NCI-H1417 treated with DMSO at 0.1 percent for 48 hours (cell line): ENCODE measurements at places on chromosomes 2 and 18.

DNA sequence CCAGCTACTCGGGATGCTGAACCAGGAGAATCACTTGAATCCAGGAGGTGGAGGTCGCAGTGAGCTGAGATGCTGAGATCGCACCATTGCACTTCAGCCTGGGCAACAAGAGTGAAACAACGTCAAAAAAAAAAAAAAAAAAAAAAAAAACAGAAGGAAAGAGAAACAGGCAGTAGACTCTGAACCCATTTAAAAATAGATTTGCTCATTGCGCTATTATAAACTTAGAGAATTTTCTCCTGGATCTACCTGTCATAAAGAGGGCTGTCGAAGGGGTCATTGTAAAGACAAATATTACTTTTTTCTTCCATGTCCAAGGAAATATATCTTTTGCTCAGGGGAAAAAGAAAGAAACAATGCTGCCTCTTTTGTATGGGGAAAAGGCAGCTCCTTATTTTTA, 425.0 kb upstream of the ID2 start:
- DNase-seq = no peak

GRCh38 chr2:16817305-16818202, 151.9 kb upstream of the CYRIA start:
- no peak for DNase-seq

GRCh38 chr2:70091816-70092215, 4.5 kb downstream of the PCBP1 start:
- DNase-seq = no peak

DNA sequence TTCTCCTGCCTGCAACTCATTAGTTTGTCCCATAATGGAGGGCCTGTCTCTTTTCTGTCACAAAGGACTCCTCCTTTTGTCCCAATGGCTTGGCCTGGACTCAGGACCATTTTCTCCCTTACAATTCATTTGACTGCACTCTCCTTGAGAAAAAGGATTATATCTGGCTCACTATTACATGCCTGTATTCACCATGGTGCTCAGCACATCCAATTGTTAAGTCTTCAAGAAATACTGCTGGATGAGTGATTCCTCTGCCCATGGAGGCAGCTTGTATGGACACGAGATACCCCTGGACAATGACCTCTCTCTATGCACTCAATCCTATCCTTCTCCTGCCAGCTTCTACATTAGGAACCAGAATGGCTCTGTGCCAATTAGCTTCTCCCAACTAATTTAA, 47.0 kb downstream of the CHST9 start:
- no peak for DNase-seq

- DNase-seq = no peak
Observed at GRCh38 chr2:233833345-233833744, 21.0 kb downstream of the HJURP start.

DNA sequence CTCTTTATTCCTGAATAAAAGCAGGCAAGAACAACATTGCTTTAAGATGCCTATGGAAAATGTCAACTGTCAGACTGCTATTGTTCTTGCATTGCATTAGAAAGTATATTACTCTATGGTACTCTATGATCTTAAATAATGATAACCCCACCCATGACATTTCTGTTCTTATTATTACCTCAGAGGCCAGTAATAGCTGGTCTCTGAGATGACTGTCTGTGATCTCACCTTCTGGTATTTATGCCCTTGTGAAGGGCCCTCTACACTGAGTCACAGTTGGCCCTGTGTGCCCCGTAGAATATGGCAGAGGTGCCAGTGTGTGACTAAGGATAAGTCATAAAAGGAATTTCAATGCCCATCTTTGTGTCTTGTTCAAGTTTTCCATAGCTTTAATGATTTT, 61.0 kb downstream of the SPP2 start:
- no peak for DNase-seq

GRCh38 chr18:58559427-58560186, 69.3 kb downstream of the ALPK2 start:
- DNase-seq = no peak

- DNase-seq = no peak
Observed at GRCh38 chr2:28335666-28336065, 57.0 kb upstream of the FOSL2 start.

DNA sequence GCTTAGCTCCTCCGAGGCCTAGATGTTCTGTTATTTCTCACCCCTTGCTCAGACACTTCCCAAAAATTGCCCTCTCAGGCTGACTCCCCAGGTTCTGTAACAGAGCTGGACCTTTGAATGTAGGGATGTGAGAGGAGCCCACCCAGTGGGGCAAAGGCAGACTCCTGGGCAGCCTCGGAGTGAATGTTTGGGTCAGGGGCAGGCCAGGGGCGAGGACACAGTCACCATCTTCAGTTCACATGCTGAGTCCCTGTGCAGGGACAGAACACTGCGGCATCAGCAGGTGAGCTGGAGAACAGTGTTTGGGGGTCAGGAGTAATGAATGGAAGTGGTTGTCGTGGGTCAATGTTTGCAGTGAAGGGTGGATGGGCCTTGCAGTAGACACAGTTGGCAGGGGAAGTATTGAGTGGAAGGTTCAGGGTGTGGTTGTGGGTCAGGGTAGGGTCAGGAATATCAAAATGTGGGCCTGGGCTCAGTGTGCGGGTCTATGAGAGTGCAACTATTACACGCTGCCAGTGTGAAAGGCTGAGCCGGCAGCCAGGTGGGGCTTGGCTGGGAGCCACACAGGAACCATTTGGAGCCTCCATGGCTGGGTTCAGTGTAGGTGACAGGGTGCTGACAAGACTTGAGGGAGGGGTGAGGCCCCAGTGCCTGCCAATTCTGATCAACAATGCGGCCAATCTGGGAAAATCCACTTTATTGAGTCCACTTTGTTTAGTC, 4.4 kb downstream of the IHH start:
- DNase-seq = no peak

- no peak for DNase-seq
Observed at GRCh38 chr2:99509387-99509786, 19.6 kb upstream of the REV1 start.

GRCh38 chr2:219388907-219389156, 1.1 kb upstream of the DNPEP start:
- DNase-seq = no peak

- no peak for DNase-seq
Observed at GRCh38 chr2:147543056-147543455, 301.8 kb upstream of the ACVR2A start.

- no peak for DNase-seq
Observed at GRCh38 chr18:56891870-56892269, 240.7 kb downstream of the WDR7 start.

DNA sequence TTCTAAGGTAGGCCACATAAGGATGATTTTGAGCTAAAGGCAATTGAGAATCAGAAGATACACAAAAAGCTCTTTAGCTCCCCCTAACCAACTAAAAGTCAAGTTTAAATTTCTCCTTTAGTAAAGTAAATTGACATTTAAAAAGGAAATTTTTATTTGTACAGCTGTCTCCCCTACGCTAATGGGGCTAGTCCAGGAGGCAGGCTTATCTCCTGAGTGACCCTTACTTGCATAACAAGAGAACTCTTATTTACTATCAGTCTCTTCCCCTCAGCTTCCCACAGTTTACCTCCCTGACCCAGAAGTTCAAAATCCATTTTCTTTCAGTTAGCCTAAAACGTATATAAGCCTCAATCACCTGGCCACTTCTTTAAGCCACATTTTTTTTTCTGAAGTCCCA, 1002.8 kb upstream of the NRXN1 start:
- DNase-seq = no peak

DNA sequence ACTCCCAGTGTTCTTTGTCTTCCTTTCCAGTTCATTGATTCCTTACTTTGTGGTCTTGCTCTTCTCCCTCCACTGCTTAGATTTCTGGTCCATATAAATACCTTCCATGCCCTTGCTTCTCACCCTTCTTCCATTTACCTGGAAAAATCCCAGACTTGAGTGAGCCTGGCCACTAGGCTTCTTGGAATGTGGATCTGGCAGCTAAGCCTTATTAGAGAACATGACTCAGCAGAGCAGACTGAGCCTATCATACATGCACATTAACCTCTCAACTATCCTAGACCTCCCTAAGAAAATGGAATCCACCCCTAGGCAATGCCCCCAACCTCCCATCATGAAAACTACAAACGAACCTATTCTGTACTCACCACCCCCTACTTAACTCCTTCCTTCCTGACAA, 127.7 kb downstream of the RHBDD1 start:
- DNase-seq = no peak

GRCh38 chr2:16767789-16768476, 102.3 kb upstream of the CYRIA start:
- no peak for DNase-seq

- no peak for DNase-seq
Observed at GRCh38 chr2:174717273-174717672, 47.0 kb downstream of the CHRNA1 start.

- DNase-seq = no peak
Observed at GRCh38 chr2:32562906-32563305, 64.9 kb upstream of the TTC27 start.

DNA sequence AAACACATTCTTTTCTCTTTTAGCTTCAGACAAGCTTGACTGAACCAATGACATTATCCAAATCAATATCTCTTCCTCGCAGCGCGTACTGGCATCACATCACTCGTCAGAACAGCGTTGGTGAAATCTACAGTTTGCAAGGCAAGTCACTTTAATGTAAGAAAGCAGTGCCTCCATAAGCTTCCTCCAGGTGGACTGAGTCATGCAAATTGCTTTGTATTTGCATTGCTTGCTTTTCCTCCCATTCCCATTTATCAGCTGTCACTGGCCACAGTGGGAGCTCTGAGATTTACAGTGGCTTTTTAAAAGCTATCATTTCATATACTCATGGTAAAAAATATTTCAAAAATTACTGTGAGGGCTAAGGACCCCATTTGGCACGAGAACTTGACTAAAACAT, 189.9 kb downstream of the CD226 start:
- DNase-seq = peak; percentile 96

GRCh38 chr2:201180010-201180409, 2.9 kb upstream of the CASP10 start:
- DNase-seq = no peak

GRCh38 chr2:201953396-201953795, 80.3 kb upstream of the FZD7 start:
- DNase-seq = no peak

DNA sequence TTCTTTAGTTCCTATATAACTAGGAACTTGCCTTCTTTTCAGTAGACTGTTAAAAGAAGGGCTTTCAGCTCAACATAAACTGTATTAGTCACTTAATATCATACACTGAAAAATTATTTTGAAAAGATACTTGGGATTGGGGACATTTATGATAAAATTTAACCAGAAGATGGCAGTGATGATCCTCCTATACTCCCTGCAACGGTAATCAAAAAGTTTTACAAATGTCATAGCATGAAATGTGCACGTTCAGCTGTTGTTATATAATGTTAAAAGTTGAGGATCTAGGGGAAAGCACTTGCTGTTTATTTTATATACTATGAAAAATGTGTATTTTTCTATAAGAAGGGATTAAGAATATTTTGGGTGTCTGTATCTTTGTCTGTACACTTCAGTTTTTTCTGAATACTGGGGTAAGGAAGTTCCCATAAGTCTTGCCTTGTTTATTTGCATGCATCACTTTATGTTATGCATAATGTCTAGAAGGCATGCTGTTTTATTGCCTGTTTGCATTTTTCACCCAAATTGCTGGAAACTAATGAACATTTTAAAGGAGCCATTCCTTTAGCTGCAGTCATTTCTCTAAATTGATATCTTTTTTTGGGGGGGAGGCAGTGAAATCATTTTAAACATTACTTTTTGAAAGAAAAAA, 19.0 kb downstream of the DYNC1I2 start:
- DNase-seq = no peak

DNA sequence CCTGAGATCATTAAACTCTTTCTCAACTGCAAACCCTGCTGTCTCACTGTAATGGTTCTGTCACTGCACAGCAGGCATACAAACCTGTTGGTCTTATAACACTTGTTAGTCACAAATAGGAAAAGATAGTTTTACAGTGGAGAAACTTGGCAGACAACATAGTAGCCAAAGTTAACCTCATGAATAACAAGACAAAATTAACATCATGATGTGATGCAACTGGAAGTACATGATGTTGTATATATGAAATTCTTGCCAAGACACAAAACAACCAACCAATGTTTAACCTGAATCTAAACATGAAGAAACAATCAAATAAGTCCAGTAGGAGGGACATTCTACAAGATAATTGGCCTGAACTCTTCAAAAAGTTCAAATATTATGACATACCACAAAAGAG, 189.3 kb downstream of the RNF152 start:
- DNase-seq = no peak

DNA sequence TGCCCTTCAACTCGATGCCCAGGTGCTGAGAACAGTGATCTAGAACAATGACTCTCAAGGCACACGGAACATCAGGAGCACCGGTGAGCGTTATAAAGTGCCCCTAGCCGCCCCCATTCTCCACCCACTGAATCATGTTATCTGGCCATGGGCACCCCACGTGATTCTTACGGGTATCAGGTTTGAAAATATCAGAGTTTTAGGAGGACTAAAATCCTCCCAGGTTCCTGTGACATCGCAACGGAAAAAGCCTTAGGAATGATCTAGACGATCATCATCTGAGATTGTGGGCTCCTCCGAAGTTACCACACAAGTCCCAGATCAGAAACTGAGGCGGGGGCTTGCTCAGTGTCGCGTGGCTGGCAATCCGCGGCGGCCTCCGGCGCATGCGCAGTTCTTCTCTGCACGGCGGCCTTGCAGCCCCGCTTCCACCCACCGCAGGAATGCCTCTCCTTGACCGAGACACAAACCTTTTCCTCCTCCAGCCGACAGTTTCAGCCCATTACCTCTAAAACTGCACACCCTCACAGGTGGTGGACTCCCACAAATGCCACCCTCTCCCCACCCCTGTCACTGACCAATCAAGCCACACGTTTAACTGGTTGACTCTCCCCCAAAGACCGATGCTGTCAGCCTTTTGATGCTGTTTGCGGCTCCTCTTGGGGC, 5.8 kb upstream of the MRPL33 start:
- DNase-seq = no peak

- DNase-seq = no peak
Observed at GRCh38 chr2:44004735-44005602, 9.2 kb upstream of the LRPPRC start.
